NCI-H524 treated with DMSO at 0.1 percent for 48 hours (cell line): ENCODE measurements at places on chromosomes 1 and 21.
A peak's percentile ranks its signal among the peaks of the same experiment; 100 is the strongest.

- no peak for DNase-seq
Measured at GRCh38 chr1:32592943-32593342, 53.7 kb downstream of the ZBTB8A start.

- DNase-seq = peak; percentile 53
Measured at GRCh38 chr1:190479050-190479397, 1.4 kb upstream of the BRINP3 start.

GRCh38 chr1:178120088-178120487 is 26.2 kb downstream of the RASAL2 start:
- no peak for DNase-seq

DNA sequence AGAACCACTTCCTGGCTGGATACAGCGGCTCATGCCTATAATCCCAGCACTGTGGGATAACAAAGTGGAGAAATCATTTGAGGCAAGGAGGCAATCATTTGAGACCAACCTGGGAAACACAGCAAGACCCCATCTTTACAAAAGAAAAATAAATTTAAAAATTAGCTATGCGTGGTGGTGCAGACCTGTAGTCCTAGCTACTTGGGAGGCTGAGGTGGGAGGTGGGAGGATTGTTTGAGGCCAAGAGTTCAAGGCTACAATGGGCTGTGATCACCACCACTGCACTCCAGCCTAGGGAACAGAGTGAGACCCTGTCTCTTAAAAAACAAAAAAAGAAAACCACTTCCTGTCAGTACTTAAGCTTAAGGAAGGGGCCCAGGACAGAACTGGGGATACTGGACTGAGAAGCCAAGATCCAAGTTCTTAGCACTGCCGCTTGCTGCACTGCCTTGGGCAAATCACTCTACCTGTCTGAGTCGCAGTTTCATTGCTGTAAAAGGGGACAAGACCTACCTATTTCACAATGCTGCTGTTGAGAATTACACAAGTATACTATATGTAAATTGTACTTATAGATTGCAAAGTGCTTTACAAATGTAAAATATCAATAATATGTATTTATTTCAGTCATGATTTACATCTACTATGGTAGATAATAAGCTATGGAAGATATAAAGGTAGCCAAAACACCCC is 154.9 kb downstream of the RERE start:
- DNase-seq = no peak

GRCh38 chr1:176545034-176545639 is 82.2 kb downstream of the PAPPA2 start:
- DNase-seq = no peak

DNA sequence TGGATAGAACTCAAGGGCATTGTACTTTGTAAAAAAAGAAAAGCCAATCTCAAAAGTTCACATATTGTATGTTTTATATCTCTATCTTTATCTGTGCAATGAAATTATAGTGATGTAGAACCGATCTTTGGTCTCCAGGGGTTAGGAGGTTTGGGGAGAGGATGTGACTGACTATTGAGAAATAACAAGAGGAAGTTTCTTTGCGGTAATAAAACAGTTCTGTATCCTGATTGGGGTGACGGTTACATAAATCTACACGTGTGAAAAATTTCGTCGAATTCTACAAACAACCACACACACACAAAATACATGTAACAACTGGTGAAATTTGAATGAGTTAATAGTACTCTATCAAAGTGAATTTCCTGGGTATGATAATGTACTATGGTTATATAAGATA is 10.6 kb upstream of the OR2T33 start:
- no peak for DNase-seq
